ENCODE measurements at places on chromosomes 7 and 10.

DNA sequence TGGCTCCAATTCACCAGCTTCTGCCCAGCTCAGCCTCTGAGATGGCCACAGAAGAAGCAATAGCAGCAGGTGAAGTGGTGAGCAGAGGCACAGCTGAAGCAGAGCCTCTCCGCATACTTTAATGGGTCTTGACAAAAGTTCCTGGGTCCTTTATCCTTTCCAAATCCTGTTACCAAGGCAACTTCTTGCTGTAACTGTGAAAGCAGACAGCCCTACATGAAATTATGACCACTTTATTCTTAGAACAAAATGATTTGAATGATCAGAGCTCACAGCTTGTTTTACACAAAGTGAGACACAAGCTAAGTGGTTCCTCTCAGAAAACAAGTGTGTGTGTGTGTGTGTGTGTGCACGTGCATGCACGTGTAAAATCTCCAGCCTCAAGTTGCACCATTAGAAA, 245.6 kb downstream of the HTR7 start:
- DNase-seq: no peak

GRCh38 chr7:31420948-31421347, 80.4 kb upstream of the NEUROD6 start:
- DNase-seq: no peak

DNA sequence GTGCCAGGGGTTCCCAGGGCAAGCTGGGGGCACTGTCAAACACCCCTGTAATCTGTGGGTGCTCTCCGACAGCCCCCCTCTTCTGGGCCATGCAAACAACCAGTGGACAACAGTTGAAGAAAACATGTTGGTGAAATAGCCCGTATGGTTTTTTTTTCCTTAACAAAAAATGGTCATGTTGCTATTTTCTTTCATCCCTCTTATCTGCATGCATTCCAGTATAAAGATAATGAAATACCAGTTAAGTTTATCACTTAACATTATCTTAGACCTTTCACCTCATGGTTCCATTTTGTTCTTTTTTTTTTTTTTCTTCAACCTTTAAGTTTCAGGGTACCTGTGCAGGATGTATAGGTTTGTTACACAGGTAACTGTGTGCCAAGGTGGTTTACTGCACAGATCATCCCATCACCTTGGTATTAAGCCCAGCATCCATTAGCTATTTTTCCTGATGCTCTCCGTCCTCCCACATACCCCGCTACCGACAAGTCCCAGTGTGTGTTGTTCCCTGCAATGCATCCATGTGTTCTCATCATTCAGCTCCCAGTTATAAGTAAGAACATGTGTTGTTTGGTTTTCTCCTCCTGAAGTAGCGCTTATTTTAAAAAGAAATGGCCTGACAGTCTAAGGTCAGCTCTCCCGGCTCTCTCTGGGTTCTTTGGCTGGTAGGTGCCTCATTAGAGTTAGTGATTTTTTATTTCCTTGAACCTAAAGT, 110.1 kb downstream of the NRP1 start:
- DNase-seq: no peak

GRCh38 chr10:43049081-43049551, 27.8 kb upstream of the RET start:
- DNase-seq: no peak

DNA sequence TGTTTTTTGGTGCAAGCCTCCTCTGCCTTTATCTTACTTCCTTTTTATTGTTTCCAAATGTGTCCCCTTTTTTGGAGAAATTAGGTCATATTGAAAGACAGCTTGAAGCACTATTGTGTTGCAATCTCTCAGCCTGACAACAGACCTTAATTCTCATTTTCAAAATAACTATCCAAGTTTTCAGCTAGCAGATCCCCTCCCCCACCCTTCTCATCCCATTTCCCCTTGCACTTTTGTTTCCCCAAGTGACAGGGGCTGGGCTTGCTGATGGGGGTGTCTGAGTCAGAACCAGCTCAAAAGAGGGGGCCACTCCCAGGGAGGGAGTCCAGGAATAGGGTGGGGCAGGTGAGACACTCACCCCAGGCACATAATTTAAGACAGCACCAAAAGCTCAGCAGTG, 75.3 kb downstream of the MKI67 start:
- no peak for DNase-seq

DNA sequence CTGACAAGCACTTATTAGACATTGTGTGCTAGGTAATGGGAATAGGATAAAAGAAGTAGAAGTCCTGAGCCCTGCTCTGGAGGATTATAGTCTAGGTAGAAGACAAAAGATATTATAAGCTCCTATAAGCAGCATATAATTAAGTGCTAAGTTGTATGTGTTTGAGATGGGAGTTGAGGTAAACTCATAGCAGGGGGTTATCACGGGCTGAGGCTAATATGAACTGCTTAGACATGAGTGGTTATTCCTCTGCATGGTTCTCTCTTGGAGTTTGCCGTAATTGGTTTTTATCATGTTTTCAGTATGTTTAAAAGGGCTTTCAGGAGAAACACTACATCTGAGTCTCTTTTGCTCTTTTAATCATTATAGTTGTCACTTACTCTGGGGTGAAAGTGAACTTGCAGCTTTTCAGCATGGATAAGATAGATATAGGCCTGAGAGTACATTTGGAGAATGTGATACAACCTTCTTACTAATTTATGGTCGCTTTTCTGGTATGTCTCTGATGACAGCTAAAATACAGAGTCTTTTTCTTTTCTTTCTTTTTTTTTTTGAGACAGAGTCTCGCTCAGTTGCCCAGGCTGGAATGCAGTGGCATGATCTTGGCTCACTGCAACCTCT, 39.0 kb downstream of the SMNDC1 start:
- no peak for DNase-seq

GRCh38 chr10:78856421-78856820, 212.3 kb upstream of the ZMIZ1 start:
- no peak for DNase-seq

DNA sequence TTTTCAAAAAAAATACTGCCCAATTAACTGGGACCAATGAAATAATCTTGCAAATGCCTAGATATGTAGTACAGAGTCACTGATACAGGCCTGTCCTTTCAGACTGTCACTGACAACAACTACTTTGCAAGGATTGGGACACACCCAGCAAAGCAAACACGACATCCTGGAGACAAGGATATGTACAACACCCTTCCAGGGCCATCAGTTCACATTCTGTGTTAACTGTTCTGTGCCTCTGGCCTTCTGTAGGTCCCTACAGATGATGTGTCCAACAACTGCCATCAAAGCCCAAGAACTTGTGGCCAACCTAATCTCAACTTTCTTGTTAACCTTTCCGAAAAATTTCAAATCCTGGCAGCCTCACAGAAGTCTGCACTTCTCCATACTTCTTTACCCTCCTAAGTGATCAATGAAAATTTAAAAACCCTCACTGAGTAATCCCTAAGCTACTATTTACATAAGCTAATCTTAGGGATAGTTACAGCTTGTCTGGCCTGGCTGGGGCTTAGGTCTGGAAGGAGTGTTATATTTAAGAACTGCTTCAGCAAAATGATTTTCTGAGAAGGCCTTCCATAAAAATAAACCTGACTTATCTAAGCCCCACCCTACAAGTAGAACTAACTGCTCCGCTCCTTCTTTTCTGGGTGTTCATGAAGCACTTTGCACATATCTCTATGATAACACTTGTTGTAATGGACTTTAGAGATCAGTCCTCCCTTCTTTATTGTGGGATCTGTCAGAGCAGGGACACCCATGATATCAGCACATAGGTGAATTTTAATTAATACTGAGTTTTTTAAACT, 21.0 kb downstream of the COBL start:
- no peak for DNase-seq

DNA sequence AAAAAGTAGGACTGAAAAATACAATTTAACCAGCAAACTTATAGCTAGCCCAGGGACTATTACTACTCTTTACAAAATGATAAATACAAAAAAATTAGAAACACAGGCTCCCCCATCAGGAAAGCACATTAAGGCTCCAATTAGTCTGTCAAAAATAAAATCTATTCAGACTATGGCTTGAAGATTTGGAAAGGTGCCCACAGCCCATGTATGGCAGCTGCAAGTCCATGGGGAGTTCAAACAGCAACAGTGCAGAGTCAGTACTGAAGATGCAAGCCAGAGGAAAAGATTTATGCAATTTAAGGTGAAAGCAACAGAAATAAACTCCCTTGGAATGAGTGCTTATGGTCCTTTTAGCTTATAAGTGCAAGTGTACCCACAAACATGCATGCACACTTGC, 29.7 kb downstream of the IMMP2L start:
- DNase-seq: no peak

DNA sequence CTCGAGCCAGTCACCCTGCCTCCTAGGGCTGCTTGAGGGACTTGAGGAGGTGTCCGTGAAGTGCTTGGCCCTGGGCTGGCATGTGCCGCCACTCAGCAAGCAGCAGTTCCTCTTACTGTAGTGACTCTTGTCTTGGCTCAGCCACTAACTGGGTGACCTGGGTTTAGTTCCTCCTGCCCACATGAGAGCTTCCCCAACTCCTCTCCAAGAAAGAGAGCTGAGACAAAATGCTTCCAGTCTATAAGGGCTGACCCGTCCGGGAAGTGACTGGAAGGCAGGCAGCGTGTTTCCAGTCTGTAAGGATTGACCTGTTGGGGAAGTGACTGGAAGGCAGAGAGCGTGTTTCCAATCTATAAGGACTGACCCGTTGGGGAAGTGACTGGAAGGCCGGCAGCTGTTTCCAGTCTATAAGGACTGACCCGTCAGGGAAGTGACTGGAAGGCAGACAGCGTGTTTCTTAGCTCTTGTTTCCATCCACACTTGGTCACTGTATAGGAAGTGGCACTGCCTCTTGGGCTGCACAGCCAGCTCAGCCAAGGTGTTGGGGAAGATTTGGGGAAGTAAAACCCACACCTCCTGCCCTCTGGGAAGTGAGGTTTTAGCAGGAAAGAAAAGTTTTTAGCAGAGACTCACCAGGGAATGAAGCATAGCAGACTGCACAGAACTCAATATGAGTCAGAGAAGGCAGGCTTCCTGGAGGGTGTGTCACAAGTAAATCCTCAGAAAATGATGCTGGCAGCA, 53.3 kb upstream of the PPIF start:
- DNase-seq: no peak

- no peak for DNase-seq
Observed at GRCh38 chr10:84175436-84175835, 1.8 kb downstream of the GPR15LG start.

GRCh38 chr7:16264036-16264819, 157.1 kb downstream of the CRPPA start:
- DNase-seq: no peak

DNA sequence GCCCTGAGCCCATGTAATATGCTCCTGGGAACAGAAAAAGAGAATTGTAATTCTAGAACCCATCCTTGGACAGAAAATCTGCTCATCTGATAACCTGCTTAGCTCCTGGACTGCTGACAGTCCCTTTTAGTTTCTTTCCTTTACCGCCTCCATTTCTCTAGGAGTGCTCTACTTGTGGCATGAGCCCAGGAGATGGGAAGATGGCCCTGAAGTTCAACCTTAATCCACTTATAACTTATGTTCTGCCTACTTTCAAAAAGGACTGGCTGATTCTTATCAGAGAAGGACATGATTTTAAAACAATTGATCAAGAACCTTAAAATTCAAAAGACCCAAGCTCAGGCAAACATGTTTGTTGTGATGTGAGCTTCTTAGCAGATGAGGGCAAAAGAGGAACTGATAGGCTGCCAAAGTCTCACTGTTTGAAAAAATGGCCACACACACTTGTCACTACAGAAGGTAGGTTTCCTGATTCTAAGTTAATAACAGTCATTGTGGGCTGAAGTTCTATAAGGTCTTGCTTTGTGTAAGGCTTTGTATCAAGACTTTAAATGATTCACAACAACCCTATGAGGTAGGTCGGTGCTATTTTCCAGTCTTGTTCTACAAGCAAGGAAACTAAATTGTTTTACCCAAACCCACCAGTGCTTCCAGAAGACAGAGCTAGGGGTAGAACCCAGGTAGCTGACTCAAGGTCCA, 94.3 kb upstream of the AFAP1L2 start:
- no peak for DNase-seq

- DNase-seq: no peak
Observed at GRCh38 chr7:91435381-91436059, 171.3 kb downstream of the FZD1 start.

DNA sequence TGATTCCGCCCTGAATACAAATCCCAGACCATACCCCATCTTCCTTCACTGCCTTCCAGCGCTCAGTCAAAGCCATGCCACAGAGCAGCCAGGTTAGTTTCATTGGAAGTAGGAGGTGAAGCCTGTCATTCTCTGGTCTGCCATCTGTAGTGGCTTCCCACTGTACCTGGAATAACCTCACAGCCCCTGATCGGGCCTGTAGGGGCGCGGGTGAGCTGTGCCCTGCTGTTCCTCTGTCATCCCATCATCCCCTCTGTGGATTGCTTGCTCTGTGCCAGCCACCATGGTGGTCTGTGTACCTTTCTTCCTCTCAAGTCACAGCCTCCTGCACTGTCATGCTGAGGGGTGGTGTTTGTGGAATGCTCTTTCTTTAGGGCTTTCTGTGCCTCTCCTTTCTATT, 155.1 kb downstream of the ZNF22 start:
- no peak for DNase-seq

DNA sequence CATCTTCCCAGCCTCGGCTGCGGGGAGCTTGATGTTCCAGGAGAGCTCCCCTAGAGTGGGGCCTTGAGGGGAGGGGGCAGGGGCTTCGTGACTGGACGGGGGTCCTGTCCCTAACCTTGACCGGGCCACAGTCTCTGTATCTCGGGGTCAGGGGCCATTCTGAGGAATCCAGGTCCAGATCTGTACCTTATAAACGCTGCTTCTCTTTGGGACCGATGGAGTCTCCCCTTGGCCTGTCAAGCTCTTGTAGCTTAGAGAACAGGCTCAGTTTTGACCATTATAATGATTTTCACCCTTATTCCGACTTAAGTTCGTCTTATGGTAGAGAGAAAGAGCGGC, 831 bp downstream of the ZKSCAN5 start:
- no peak for DNase-seq

GRCh38 chr10:61822781-61823230, 78.7 kb upstream of the ARID5B start:
- no peak for DNase-seq

- no peak for DNase-seq
Observed at GRCh38 chr7:139654276-139655181, 123.3 kb downstream of the HIPK2 start.

- DNase-seq: no peak
Observed at GRCh38 chr7:465710-466400, 53.8 kb downstream of the PDGFA start.

GRCh38 chr7:50834679-50835078, 52.0 kb upstream of the GRB10 start:
- DNase-seq: no peak

DNA sequence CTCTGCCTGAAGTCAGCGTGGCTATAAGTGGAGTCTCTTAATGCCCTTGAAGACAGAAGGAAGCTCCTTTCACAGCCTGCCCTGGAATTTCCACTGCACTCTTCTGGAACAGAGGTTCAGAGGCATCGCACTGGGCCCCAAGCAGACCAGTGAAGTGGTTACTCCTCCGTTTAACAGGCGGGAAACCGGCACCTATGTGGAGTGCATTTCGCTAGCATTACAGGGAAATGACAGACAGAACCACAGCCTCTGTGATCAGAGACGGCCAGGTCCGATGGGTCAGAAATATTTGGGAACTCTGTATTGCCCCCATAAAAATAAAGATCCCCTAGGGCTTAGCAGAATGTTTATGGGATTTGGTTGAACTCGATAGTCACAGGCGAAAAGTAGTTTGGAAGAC, 406.9 kb upstream of the PRKCQ start:
- no peak for DNase-seq

- DNase-seq: no peak
Observed at GRCh38 chr10:122115874-122116273, 126.9 kb downstream of the TACC2 start.

- no peak for DNase-seq
Observed at GRCh38 chr10:62958980-62959379, 142.8 kb upstream of the EGR2 start.

GRCh38 chr10:115771755-115772154, 501.3 kb downstream of the GFRA1 start:
- DNase-seq: no peak

- DNase-seq: no peak
Observed at GRCh38 chr7:135938563-135938962, 38.6 kb downstream of the MTPN start.
